ENCODE measurements at places on chromosomes 5 and 9.
A peak's percentile ranks its signal among the peaks of the same experiment; 100 is the strongest.

- DNase-seq: no peak
Measured at GRCh38 chr9:108579757-108580439, 275.9 kb downstream of the ACTL7B start.

GRCh38 chr5:91164424-91164823 is 218.7 kb downstream of the ARRDC3 start:
- DNase-seq: no peak

DNA sequence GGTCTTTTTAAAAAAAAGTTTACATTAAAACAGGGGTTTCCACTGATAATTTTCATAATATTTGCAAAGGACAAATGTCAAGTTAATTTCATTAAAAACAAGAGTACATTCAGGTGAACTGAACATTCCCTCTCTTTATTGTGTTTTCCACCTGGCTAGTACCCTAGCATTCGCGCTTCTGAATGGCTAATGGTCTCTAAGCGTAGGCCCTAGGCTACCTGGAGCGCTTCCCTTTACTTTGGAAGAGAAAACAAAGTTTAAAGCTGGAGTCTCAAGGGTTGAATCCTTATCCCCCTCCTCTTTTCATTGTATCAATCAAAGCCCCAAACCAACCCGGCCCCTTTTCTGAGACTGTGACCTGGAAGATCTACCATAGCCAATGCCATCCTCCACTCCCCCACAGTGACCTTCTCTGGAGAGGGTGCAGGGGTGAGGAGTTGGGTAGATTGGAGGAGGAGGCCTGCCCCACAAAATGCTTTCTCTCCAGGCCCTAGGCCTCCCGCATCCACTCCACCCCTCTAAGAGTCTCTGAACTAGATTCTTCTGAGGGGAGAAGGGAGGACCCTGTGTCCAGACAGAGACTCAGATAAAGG is 73.3 kb upstream of the TBCA start:
- no peak for DNase-seq

- DNase-seq: peak; percentile 68
Measured at GRCh38 chr9:38421498-38422211, 2.6 kb downstream of the IGFBPL1 start.

- DNase-seq: no peak
Measured at GRCh38 chr5:173355561-173355960, 27.3 kb upstream of the STC2 start.

GRCh38 chr5:135399794-135400542 is 937 bp upstream of the MACROH2A1 start:
- no peak for DNase-seq

Data from DMS79 treated with DMSO at 0.1 percent for 48 hours (cell line).